Mammary epithelial cell (primary cell): ENCODE measurements at places on chromosomes 6 and 20.

GRCh38 chr6:24974182-24975171 is 38.7 kb upstream of the RIPOR2 start:
- DNase-seq, result peak; percentile 25

DNA sequence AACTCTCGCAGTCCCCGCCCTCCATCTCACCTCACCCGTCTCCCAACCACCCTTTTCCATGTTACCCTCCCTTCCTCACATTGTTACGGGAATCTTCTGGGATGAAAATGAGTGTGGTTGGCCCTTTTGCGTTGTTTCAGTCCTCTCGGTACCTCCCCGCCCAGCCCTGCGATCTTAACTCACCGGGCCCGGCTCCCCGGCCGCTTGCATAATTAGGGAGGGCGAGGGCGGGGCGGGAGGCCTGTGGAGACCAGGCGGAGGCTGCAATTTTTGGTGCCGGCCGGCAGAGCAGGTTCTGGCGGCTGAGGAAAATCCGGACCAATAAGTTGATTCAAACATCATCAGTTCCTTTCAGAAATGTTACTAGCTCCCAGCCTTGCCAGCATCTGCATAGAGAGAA is 25.2 kb downstream of the TFAP2B start:
- DNase-seq, result no peak

- peak; percentile 4 for DNase-seq
Measured at GRCh38 chr20:8646716-8647115, 422.2 kb upstream of the PLCB4 start.

DNA sequence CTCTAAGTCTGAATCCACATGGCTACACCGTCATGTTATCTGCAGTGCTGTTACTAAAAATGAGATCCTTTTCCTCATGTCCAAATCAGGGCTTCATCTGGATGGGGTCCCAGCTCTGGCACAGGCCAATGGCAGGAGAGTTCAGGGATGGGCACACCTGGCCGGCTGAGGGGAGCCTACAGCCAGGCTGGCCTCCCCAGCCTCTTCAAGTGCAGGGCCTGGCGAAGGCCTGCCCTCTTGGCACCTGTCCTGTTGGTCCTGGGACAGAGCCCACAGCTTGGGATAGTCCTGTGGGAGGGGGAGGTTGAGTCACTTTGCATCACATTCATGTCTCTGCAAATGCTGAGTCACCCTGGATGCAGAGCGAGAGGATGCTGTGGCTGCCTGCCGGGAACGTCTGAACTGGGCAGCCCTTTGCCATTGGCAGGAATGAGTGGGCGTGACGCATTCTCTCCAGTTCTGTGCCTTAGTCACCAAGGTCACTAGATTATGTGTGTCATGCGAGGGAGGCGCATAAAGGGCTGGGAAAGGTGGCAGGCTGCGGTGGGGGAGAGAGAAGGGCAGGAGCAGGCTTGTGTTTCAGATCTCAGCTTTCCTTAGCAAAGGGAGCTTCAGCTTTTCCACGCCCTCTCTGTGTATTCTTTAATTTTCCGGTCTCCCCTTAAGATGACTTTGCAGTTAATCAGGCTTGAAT is 223.2 kb upstream of the ECI2 start:
- DNase-seq, result peak; percentile 100

DNA sequence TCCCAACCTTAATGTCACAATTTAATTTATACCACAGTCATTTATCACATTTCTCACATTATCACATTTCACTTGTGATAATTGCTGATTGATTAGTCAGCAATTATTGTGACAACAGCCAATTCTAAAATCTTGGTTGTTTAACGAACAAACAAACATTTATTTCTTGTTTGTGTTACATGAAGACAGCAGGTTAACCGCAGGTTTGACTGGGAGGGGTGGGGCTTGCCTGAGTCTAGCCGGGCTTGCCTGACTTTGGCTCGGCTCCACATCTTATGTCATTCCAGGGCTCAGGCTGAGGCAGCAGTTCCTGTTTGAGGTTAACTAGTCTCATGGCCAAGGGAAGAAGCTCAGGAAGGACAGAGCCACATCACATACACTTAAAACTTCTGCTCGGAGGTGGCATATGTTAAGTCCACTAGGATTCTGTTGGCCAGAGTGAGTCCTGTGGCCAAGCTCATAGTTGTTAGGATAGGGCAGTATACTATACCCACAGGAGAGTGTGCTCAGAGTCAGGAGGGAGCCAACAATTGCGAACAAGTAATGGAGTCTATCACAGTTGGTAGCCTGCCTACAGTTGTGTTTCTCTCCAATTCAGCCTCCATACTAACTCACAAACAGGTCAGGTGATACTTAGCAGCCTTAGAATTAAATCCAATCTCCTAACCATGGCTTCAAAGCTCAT is 90.0 kb upstream of the IFNGR1 start:
- DNase-seq, result peak; percentile 83

GRCh38 chr6:18118330-18118729 is 4.1 kb downstream of the NHLRC1 start:
- no peak for DNase-seq

DNA sequence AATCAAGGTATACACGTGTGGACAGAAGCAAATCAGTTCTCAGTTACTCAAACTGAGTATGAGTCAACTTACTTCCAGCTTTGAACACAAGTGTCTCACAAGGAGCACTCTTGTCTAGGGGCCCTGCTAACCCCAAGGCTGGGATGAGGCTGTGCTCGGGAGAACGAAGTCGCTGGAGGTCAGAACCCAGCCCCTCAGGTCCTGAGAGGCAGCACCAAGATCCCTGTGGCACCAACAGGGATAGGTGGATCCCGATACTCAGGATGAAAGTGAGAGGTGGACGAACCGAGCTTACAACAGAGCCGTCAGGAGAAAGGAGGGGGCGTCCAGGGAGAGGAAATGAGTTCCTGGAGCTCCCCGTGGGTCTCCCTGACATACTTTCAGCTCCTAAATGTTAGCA is 85.7 kb downstream of the GINS1 start:
- no peak for DNase-seq

DNA sequence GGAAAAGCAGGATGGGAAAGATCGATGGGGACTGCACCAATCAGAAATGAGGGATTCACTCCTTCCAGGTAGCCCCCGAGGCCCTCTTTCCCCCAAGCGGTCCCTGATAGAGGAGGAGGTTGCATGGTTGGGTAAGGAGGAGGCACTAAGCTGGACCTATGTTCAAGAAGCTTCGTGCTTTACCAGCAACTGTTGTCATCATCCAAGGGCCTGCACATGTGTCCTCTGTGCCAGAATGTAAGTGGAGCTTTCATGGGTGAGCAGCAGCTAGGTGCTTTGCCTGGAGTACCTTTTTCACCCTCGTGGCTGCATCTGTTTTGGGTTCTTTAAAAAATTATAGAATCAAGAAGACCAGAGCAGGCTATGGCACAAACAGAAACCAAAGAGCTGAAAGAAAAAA is 54.0 kb downstream of the GMPR start:
- no peak for DNase-seq

- DNase-seq, result no peak
Measured at GRCh38 chr6:11202513-11203305, 29.8 kb downstream of the NEDD9 start.

DNA sequence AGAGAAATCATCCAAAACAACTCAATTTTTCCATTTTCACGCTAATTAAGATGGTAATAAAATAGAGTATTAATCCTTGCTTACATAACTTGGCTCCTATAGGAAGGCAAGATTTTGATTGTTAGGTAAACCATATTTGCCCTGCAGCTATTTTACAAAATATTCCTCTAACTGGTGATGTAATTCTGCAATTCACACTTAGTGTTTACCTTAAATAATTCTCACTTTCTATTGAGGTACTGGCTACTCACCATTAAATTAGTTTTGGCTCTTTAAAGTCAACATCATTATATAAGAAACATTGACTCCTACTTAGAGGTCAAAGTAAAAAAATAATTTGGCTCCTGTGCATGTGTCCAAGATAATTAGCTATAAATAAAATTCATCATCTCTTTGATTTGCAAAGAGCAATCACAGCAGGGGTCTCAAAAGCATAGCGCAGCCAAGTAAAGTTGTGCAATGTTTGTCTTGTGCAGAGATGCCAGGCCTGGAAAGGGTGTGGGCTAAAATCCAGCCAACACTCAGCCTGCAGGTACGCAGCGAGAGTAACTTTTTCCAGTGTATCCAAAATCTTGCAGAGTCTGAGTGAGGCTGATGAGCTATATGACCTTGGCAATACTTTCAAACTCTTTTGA is 501.2 kb downstream of the MMUT start:
- no peak for DNase-seq

DNA sequence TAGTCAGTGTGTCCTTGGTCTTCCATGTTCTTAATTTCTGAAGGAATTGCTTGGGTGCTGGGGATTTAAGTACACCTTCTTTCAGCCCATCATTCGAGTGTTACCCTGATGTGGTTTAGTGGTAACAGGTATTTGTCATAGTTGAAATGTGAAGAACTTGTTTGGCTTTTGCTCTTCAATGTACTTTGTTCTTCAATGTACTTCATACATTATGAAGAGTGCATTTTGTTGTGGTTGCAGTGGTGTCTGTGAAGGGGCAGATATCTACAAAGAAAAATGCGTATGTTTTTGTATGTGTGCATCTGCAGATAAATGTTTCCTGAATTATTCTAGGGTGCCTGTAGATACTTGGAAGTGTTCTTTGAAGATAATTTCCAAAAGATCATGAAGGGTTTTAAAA is 111.2 kb upstream of the SUPT3H start:
- DNase-seq, result no peak

DNA sequence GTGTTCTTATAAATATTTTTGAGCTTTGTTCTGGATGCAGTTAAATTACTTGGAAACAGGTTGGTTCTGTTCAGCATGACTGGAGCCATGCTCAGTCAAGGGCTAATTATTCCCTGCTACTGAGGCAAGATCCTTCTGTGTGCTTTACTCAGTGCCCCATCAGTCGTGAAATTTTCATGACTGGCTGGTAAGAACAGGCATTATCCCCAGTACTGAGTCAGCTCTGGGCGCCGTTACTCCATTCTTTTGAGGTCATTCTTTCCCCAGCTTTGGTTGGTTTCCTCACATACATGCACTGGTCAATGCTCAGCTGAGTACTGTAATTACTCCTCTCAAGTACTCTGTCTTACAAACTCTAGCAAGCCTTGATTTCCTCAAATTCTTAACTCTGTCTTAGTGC is 71.3 kb downstream of the CDKAL1 start:
- peak; percentile 8 for DNase-seq
